ENCODE measurements at places on chromosomes 6 and 20. TPM values are rescaled to one million over a fixed set of nuclear protein-coding genes. Genes with fewer than 3 reads are reported as not detected.

GRCh38 chr6:19830171-19830570 is 7.0 kb upstream of the ID4 start:
- no peak for DNase-seq

GRCh38 chr6:134211297-134211696 is 106.6 kb downstream of the SGK1 start:
- DNase-seq = no peak

GRCh38 chr6:13216236-13217014 is 111.9 kb downstream of the TBC1D7 start:
- no peak for DNase-seq

GRCh38 chr6:161273752-161274487 is at the start of gene AGPAT4:
TSS of gene AGPAT4 (minus strand) at chr6:161274061. CDS start at chr6:161232213, 41,848 bp downstream.
- peak; percentile 22 for DNase-seq

GRCh38 chr6:11233673-11234573 is 1.5 kb upstream of the NEDD9 start:
- DNase-seq = no peak

DNA sequence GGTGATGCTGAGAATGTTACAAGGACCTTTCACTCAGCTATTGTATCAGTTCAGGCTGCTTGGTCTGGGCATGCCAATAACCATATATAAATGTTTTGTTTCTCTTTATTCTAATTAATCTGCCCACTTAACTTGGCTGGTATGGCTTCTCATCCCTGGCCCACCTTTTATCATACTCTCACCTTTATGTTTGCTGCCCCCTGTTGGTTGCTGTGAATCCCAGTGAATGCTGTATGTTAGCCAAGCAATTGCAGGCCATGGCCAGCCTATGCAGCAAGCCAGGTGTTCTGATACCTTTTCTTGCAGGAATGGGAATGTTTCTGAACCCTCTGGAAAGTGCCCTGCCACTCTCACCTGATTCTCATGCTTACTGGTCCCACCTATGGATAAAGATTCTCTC is 54.6 kb downstream of the PCSK2 start:
- no peak for DNase-seq

The MDC1 gene
- total RNA-seq = 30.2 TPM

- no peak for DNase-seq
Observed at GRCh38 chr20:21173485-21173884, 47.6 kb downstream of the KIZ start.

The SMLR1 gene
- total RNA-seq = not detected

DNA sequence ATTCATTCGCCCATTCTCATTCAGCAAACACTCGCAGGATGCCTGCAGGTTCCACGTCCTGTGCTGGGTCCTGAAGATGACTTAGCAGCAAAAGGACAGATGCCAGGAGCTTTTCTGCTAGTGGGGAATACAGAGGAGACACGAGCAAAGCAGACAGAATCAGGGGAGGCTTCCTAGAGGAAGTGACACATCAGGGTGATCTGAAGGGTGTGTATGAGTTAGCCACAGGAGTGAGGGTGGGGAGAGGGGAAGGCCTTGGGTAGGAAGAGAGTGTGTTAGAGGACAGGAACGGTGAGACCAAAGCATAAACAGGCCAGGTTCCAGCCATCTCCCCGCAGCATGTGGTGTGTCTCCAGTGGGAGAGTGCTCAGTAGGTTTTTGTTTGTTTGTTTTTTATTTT is 73.4 kb upstream of the GTSF1L start:
- DNase-seq = no peak

The FKBP1C gene
- 1.5 TPM for total RNA-seq

DNA sequence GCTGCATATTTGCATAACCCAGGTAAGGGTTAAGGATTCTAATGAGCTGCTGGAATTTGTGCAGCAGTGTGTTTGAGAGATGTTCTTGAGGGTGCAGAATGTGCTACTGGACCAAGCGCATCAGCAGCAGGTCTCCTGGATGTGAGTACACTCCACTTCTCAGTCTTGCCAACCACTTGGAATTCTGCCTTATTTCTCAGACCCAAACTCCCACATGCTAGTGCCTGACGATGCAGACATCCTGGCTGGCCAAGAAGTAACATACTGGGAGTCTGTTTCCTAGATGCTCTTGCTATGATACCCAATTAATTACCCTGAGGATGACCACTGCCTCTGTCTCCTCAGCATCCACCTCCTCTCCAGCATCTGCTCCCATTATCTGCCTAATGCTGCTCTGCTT is 186.6 kb downstream of the MOXD1 start:
- DNase-seq = no peak

The LY86 gene
- total RNA-seq = 8.3 TPM

The PKIG gene
- 78.2 TPM for total RNA-seq

DNA sequence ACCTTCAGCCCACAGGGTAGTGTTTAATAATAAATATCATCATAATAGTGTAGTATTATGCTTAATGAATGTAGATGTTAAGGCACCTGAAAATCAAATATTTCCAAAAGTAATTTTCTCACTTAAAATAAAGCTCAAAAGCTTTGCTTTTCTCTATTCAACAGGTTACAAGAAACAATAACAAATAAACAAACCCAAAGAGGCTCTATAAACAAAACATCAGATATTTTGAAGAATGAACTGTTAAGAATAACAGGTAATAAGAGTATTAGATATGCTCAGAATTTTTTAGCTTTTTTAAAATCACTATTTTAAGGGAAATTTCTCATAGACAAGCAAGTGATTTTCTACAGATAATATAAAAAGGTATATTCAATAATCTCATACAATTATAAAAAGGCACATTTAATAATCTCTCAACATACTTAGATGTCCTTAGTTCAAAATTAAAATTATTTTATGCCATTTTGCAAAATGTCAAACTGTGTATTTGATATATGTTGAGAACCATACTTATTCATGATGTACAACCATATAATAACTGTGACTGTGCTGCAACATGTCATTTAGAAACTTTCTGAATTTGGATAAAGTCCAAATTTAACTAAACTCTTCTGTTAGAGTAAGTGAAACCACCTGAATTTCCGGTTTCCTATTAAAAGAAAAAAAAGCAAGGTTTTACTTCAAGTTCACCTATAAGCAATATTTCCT is 35.8 kb downstream of the PHIP start:
- no peak for DNase-seq

DNA sequence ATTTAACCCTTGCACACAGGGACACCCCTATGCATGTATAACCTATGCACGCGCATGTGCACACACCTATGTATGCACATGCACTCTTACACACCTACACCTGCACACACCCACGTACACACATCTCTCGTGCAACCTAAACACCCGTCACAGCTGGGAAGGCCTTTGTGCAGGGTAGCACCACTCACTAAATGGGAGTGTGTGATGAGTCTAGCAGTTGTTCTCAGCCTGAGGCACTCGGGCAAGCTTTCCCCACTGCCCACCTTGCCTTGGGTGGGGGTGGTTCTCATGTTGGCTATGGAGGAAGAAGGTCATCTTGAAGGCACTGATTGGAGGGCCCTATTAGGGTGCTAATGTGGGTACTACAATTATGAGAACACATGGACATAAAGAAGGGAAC is 85.8 kb downstream of the DLL1 start:
- no peak for DNase-seq

DNA sequence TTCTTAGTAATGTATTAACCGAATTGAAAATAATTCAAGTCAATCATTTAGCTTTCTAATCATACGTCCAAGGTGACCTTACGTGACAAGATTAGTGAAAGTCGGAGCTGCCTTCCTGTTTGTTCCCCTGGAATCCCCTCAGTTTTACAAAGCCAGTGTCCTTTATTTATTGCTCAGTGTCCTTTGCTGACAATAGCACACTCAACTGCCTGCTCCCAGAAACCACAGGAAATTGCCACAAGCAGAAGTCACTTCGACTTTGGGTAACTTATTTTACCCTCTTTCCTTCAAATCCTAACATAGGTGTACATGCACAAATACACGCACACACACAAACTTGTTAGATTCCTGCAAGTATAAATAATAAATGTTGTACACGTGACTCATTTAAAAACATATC is 1167.7 kb upstream of the ADGRB3 start:
- DNase-seq = no peak

The DTNBP1 gene
- total RNA-seq = 17.0 TPM

GRCh38 chr6:81130969-81131368 is 621.5 kb downstream of the TENT5A start:
- no peak for DNase-seq

The PTCHD4 gene
- total RNA-seq = 3.0 TPM

- no peak for DNase-seq
Observed at GRCh38 chr20:46883892-46884291, 10.8 kb upstream of the EYA2 start.

The TSBP1 gene
- not detected for total RNA-seq

- no peak for DNase-seq
Observed at GRCh38 chr20:38877483-38877882, 48.7 kb upstream of the FAM83D start.

DNA sequence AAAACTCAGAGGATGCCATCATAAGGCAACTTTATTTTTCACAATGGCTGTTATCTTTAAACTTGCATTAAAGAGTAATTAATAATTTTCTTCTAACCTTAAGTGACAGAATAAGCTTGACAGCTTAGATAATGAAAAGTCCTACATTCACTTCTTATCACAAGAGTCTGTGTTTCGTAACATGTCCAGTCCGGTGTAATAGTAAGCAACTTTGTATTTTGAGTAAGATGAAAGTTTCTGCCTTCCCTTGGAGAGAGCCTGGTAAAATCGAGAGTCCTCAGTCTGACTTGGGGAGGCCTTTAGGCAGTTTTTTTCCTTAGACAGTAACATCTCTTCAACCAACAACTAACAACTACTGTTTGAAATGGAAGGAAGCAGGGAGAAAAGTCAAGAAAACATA is 195.6 kb downstream of the GRM1 start:
- DNase-seq = no peak

DNA sequence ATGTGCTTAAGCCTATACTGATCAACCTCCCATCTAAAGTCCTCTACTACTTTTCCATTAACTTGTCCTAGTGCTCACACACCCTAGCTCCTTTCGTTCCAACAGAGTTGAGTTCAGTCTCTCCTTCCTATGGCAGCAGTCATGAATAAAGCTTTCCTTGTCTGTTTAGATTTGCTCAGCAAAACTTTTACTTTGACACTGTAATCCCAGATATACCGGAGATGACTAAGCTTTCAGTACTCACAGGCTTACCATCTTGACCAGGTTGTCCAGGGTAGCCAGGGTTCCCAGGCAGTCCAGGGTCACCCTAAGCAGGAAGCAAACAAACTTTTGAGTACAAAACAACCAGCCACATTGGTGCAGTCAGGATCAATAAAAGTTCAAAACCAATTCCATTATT is 90.7 kb downstream of the COL21A1 start:
- DNase-seq = no peak

GRCh38 chr6:137024237-137024990 is 20.4 kb downstream of the IL20RA start:
- no peak for DNase-seq

GRCh38 chr20:18191306-18191705 is 53.6 kb downstream of the KAT14 start:
- DNase-seq = no peak

The ANKRD66 gene
- total RNA-seq = not detected

GRCh38 chr6:69427882-69428281 is 368.9 kb downstream of the LMBRD1 start:
- no peak for DNase-seq

DNA sequence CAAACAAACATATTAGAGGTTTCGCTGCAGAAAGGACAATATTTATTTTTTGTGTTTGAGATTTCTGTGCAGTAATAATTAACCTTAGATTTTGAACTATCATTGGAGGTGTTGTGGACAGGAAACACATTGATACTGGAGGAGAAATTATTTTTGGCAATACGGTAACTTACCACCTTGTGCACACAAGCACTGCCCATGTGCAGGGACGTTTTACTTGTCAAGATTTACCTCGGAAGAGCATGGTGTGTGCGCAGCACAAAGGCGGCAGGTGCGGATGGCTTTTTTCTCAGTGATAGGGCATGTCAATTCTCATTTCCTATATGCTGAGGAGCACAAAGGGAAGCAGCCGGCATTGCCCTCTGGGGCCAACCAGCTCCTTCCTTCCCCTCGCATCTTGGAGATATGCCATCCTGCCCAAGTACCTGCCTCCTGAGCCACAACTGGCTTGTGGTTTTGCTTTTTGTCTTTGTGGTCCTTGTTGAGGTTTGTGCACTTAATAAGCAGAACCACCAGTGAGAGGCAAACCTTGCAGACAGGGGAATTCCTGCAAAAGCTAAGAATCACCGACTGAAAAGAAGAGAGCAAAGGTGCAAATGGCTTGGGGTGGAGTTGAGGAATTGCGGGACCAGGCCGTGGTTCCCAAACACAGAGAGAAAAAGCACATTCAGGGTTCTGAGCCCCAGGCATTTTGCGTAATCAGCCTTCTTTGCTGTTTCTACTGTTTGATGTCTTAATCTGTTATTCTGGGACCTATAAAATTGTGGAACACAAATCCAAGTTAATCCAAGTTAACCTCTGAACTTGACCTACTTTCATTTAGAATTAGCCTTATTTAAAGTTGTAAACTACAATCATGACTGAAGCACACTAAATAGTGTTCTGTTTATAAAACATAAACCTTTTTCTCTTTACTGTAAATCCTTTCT is 21.9 kb downstream of the SAMD5 start:
- no peak for DNase-seq

GRCh38 chr6:170043881-170044790 is 246.7 kb downstream of the DLL1 start:
- no peak for DNase-seq

The TRMT6 gene
- 10.1 TPM for total RNA-seq

The IMPG1 gene
- not detected for total RNA-seq

GRCh38 chr20:32458061-32458836 is 100.1 kb downstream of the ASXL1 start:
- no peak for DNase-seq

The REV3L gene
- 26.7 TPM for total RNA-seq

DNA sequence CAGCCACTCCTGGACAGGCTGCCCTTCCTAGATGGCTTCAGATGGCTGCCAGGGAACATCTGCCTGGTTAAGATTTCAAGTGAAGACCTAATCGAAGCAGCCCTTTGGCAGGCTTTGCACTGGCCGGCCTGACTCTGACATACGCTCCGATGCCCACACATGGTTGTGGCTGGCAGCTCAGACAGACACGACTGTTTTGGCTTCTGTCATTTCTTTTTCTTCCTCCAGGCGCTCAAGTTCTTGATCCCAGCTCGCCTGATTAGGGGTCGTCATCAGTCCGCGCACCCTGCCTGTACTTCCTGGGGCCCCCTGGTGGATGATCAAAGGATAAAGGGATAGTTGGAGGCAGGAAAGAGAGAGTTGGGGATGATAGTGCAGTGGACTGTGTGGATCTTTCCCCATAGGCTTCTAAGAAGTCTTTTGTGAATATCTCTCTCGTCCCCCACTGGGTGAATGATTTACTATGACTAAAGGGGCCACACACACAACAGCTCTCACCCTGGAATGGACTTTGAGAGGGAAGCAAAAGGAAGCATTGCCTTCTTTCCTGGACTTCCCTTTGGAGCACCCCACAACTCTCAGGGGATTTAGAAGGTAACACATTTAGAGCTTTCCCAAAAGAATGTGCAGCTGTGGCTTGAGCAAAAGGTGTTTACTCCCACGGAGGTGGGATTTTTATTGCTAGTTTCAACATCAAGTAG is 21.4 kb upstream of the TRAM2 start:
- DNase-seq = peak; percentile 62

GRCh38 chr6:64482631-64483030 is 847.0 kb downstream of the PHF3 start:
- no peak for DNase-seq

- DNase-seq = no peak
Observed at GRCh38 chr20:3277686-3278465, 38.9 kb upstream of the SLC4A11 start.

All from tibial nerve (tissue), 4 donors.